ENCODE measurements at places on chromosomes 2 and 18. TPM values are rescaled to one million over a fixed set of nuclear protein-coding genes. Genes with fewer than 3 reads are reported as not detected.

Gene CLEC4F
- 0.32 TPM for total RNA-seq

Gene CXCR2
- total RNA-seq: 2.0 TPM

Gene UGT1A10
- total RNA-seq: not detected

Gene PLEKHH2
- total RNA-seq: 19.9 TPM

Gene CFAP65
- total RNA-seq: not detected

Gene CIAO1
- 46.4 TPM for total RNA-seq

Gene C2orf68
- total RNA-seq: 18.4 TPM

Gene SCYGR8
- not detected for total RNA-seq

Gene KANSL1L
- total RNA-seq: 28.8 TPM

Measured in posterior vena cava (tissue), 2 donors.